ENCODE measurements at places on chromosomes 2 and 18.

GRCh38 chr18:2244641-2245040 lies 326.7 kb downstream of the METTL4 start:
- DNase-seq = no peak

- DNase-seq = no peak
Measured at GRCh38 chr2:72988726-72989273, 71.5 kb downstream of the EMX1 start.

GRCh38 chr2:183991968-183992367 lies 606.4 kb upstream of the ZNF804A start:
- no peak for DNase-seq

DNA sequence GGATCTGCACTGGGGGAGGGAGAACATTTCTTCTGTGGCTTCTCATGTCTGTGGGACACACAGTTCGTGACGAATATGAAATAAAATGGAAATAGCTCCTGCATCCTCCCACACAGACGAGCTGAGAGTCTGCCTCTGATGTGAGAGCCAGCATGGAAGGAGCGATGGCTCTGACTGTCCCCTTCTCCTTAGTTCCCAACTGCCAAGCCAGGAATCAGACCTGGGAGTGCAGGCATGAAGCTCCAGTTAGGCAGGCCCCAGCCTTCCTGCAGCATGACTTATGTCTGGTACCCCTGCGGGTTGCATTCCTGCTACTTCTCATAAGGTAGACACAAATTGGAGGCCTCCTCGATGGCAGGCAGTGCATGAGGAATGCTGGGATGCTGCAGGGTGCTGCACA lies 56.2 kb downstream of the PRKCE start:
- no peak for DNase-seq

All from G401 (cell line).